ENCODE measurements at places on chromosomes 2 and 18. TPM values are rescaled to one million over a fixed set of nuclear protein-coding genes. Genes with fewer than 3 reads are reported as not detected.

- H3K4me3 ChIP-seq = no peak overlapping the region
- peaks cover 28% of the 10 kb centered on the region for H3K4me1 ChIP-seq
- no peak for DNase-seq
These were observed 146.5 kb downstream of the CABLES1 start for GRCh38 chr18:23281626-23282436.

GRCh38 chr2:206968134-206969086 lies 29.1 kb downstream of the CPO start:
- DNase-seq = no peak
- H3K4me3 ChIP-seq = no peak overlapping the region
- peaks cover 14% of the 10 kb centered on the region for H3K27me3 ChIP-seq
- peaks cover 7% of the 10 kb centered on the region for H3K4me1 ChIP-seq
- H3K27ac ChIP-seq = no peak overlapping the region

GRCh38 chr2:64192664-64193105 lies 48.5 kb upstream of the PELI1 start:
- no peaks in the 10 kb centered on the region for H3K36me3 ChIP-seq
- H3K27ac ChIP-seq = no peak overlapping the region
- H3K4me3 ChIP-seq = no peak overlapping the region
- no peak for DNase-seq
- peaks cover 5% of the 10 kb centered on the region for H3K27me3 ChIP-seq

DNA sequence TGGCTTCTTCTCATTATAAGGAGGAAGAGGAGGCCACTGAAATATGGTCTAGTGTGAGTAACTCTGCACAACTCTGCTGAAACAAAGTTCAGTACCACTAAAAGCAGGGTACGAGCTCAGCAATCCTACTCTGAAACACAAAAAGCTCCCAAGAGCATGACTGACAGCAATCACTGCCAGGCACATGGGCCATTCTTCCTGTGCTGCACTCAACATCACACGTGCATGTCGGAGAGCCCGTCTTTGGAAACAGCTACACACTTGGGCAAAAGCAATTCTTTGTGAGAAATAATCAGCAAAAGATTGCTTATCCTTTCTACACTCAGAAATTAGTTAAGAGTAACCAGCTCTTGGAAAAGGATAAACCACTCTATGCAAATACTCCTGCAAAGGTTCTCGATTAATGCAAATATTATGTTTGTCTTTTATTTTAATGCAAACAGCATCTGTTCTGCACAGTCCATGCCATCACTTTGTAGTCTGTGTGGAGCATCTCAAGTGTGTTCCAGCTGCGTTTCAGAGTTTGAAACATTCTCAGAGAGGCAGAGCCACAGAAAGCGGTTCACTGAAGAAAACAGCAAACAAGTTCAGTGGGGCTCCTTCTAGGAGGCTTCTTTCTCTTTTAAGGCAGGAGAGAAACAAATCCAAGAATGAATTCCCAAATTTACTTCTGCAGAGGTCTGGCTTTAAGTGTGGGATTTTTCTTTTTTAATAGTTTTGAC lies 145.0 kb downstream of the HDAC4 start:
- H3K27me3 ChIP-seq = no peaks in the 10 kb centered on the region
- H3K27ac ChIP-seq = no peak overlapping the region
- peaks cover 77% of the 10 kb centered on the region for H3K4me1 ChIP-seq
- no peak overlapping the region for H3K4me3 ChIP-seq

DNA sequence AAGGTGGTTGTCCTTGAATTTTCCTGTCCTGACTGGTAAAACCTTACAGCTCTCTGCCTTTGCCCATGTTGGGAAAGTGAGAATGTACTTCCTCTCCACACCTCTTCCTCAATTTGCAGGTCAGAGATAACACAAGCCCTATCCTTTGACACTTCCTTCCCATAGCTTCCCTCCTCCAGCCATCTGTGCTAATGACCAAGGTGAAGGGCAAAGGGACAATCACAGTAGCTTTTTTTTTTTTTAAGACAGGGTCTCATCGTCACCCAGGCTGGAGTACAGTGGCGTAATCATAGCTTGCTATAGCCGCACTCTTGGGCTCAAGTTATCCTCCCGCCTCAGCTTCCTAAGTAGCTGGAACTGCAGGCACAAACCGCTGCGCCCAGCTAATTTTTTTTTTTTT lies 24.3 kb upstream of the STPG4 start:
- no peak for DNase-seq
- peaks cover 17% of the 10 kb centered on the region for H3K27me3 ChIP-seq
- peaks cover 22% of the 10 kb centered on the region for H3K4me1 ChIP-seq
- H3K27ac ChIP-seq = no peak overlapping the region
- H3K4me3 ChIP-seq = no peak overlapping the region
- peaks cover 18% of the 10 kb centered on the region for H3K36me3 ChIP-seq

DNA sequence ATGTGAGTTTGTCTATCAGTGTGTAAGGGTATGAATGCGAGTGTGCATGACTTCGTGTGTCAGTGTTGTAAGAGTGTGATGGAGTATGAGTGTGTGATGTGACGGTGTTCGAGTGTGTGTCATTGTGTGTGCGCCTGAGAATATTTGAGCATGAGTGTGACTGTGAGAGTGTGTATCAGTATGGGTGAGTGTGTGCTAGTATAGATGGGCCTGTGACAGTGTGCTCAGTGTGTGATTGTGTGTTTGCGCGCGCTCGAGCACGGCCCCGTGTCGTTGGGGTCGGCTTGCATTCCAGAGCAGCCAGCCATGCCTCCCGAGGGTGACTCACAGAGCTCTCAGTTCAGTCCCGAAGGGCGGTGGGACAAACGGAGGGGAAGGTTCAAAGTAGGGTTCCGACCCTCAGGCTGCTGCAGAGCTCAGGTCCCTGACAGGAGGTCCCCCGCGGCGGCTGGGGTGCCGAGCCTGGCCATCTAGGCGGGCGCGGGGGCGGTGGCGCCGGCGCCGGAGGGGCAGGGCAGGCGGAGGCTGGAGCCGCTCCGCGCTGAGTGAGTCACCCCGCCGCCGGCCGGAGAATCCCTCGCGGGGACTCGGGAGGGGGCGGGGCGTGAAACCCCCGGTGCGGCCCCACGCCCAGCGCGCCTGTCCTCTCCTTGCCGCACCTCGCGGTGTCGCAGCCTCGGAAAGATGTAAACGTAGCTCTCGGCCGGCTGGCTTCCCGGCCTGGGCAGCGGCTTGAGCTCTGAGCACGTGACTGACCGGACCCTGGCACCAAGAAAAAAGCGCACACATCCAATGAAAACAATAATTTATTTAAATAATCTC lies 3.8 kb downstream of the DLX2 start:
- peaks cover 7% of the 10 kb centered on the region for H3K36me3 ChIP-seq
- peaks cover 41% of the 10 kb centered on the region for H3K4me1 ChIP-seq
- H3K4me3 ChIP-seq = peak overlapping the region; percentile 26
- peaks cover 65% of the 10 kb centered on the region for H3K27me3 ChIP-seq

DNA sequence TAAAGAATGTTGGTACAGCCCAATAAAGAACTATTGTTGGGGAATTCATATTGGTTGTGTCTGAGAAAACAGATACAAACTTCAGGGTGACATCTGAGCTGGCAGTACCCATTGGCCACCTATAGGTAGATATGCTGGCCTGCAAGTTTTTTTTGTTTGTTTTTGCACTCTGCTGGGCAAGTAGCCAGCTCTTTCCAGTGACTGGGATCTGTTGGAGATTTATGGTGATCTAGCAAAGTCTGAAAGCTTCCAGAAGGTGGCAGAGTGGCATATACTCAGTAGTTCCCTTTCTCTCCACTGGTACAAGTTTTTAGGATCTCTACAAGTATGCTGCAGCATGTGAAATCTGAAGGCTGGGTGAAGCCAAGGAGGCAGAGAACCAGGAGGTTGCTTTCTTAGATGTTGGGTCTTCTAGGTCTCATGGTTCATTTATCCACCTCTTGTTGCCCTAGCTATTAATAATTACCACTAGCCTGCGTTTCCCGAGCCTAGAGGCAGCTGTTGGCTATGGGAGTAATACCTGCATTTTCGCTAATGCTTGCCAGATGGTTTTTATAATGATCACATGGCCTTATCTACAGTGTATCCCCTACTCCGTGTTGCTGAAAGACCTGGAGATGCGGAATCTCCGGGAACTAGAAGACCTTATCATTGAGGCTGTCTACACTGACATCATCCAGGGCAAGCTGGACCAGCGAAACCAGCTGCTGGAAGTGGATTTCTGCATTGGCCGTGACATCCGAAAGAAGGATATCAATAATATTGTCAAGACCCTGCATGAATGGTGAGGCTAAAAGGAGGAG lies 9.5 kb downstream of the COPS7B start:
- no peaks in the 10 kb centered on the region for H3K27me3 ChIP-seq
- no peak for DNase-seq
- no peak overlapping the region for H3K4me3 ChIP-seq
- H3K36me3 ChIP-seq = peaks cover 50% of the 10 kb centered on the region

DNA sequence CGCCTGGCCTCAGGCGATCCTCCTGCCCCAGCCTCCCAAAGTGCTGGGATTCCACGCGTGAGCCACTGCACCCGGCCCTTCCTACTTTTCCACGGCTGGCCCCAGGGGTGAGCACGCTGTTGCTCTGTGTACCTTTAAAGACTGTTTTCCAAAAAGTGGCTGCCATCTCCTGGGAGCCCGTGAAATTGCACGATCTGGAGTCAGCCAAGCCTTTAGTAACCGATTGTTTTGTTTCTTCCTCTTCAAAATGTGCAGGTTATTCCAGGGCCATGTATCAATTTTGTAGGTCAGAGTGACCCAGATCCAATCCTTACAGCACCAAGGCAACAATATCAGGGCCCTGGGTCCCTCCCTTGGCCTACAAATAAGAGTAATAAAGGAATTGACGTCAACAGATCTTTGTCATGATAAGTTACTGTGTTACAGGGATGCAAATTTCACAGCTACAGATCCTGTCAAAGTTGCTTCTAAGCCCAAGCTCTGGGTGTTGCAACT lies 135.6 kb upstream of the ZNF236 start:
- H3K36me3 ChIP-seq = no peaks in the 10 kb centered on the region
- H3K27me3 ChIP-seq = peaks cover 22% of the 10 kb centered on the region
- peak overlapping the region; percentile 52 for H3K27ac ChIP-seq
- peaks cover 15% of the 10 kb centered on the region for H3K4me1 ChIP-seq
- DNase-seq = no peak

Gene SNTG2
- not detected for total RNA-seq

- H3K27ac ChIP-seq = no peak overlapping the region
- no peak for DNase-seq
- H3K4me3 ChIP-seq = no peak overlapping the region
- H3K27me3 ChIP-seq = no peaks in the 10 kb centered on the region
These were observed 80.7 kb upstream of the RNF152 start for GRCh38 chr18:61973273-61974115.

DNA sequence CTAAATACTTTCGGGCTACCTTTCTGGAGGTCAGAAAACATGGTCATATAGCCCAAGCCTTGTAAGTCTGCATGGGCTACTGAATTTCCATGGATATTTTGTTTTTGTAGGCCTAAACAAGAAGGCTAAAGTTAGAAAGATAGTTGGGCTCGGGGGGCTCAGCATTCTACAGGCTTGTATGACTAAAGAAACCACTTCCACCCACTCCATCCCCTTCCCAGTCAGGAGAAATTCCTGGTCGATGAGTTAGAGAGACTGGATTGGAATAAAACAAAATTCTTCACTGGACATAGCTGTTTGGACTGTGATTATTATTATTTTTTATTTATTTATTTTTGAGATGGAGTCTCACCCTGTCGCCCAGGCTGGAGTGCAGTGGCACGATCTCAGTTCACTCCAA lies 539.4 kb upstream of the TNP1 start:
- no peaks in the 10 kb centered on the region for H3K36me3 ChIP-seq
- no peak for DNase-seq
- no peak overlapping the region for H3K27ac ChIP-seq
- no peak overlapping the region for H3K4me3 ChIP-seq

GRCh38 chr2:65465857-65466256 lies 33.5 kb upstream of the SPRED2 start:
- no peak overlapping the region for H3K27ac ChIP-seq
- peaks cover 15% of the 10 kb centered on the region for H3K27me3 ChIP-seq
- H3K4me1 ChIP-seq = no peaks in the 10 kb centered on the region
- no peak for DNase-seq

DNA sequence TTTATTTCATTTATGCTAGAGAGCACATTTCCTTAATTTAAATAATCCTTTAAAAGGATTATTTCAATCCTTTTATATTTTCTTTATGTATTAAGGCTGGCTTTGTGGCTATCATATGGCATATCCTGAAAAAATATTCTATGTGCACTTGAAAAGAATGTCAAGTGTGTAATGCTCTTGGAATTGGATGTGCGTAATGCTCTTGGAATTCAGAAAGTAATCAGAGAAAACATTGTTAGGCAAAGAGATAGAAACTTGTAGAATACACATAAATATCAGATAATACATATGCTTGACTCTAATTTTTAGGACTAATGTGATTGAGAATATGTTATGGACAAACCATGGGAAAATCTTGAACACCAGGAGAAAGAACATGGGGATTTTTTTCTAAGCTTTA lies 197.5 kb upstream of the COL3A1 start:
- no peak for DNase-seq
- no peaks in the 10 kb centered on the region for H3K36me3 ChIP-seq
- H3K27me3 ChIP-seq = no peaks in the 10 kb centered on the region
- H3K4me1 ChIP-seq = no peaks in the 10 kb centered on the region

- H3K27ac ChIP-seq = no peak overlapping the region
- no peak for DNase-seq
- no peak overlapping the region for H3K4me3 ChIP-seq
- no peaks in the 10 kb centered on the region for H3K4me1 ChIP-seq
- H3K36me3 ChIP-seq = no peaks in the 10 kb centered on the region
These were observed 121.6 kb downstream of the TXNL1 start for GRCh38 chr18:56516789-56517188.

GRCh38 chr2:120231974-120232635 lies 8.9 kb upstream of the TMEM185B start:
- peaks cover 25% of the 10 kb centered on the region for H3K36me3 ChIP-seq
- peaks cover 58% of the 10 kb centered on the region for H3K4me1 ChIP-seq
- DNase-seq = peak; percentile 79
- peak overlapping the region; percentile 91 for H3K4me3 ChIP-seq

- no peaks in the 10 kb centered on the region for H3K4me1 ChIP-seq
- no peak overlapping the region for H3K27ac ChIP-seq
- DNase-seq = no peak
These were observed 3.1 kb downstream of the DCC start for GRCh38 chr18:52343138-52343537.

Gene SLC4A3
- 0.14 TPM for total RNA-seq
